ENCODE measurements at places on chromosomes 7 and 10.
A peak's percentile ranks its signal among the peaks of the same experiment; 100 is the strongest.

GRCh38 chr10:18010050-18010449 is 58.3 kb downstream of the SLC39A12 start:
- H3K27me3 ChIP-seq, result no peaks in the 10 kb centered on the region
- no peak for DNase-seq
- H3K4me1 ChIP-seq, result no peaks in the 10 kb centered on the region
- no peak overlapping the region for H3K27ac ChIP-seq
- H3K36me3 ChIP-seq, result no peaks in the 10 kb centered on the region
- no peak overlapping the region for H3K4me3 ChIP-seq

GRCh38 chr10:97188261-97188711 is 2.5 kb upstream of the SLIT1 start:
- no peak overlapping the region for H3K27ac ChIP-seq
- no peak for DNase-seq
- no peaks in the 10 kb centered on the region for H3K27me3 ChIP-seq
- H3K36me3 ChIP-seq, result no peaks in the 10 kb centered on the region
- H3K4me1 ChIP-seq, result no peaks in the 10 kb centered on the region

DNA sequence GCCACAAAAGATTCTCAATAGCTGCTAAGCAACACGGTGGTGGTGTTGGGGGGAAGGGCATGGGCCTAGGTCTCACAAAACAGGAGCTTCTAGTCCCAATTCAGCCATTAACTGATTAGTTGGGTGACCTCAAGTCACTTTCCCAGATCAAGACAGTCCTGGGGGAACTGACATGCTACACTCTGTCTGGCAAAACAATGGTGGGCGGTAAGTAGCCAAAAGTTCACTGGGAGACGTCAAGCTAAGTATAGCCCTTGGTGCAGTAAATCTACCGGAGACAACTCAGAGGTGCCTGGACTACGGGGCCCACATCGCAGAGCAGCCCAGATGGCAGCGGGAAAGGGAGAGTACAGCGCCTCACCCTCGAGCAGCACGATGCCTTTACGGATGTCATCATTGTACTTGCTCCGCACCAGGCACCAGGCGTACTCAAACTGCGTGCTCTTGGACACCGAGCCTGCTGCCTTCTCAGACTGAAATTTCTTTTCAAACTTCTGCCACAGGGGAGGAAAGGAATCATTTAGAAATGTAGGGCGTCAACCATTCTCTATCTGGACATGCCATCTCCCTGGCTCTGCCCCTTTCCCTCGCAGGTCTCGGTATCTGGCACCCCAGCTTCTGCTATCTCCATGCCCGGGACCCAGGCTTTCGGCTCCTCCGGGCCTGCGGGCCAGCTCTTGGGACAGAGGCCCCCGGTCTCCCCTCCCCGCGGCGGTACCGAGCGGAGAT is 1.1 kb downstream of the FIS1 start:
- no peaks in the 10 kb centered on the region for H3K27me3 ChIP-seq
- H3K4me1 ChIP-seq, result peaks cover 11% of the 10 kb centered on the region
- peak overlapping the region; percentile 85 for H3K4me3 ChIP-seq
- H3K27ac ChIP-seq, result peak overlapping the region; percentile 99

GRCh38 chr10:27646604-27647175 is 98.9 kb downstream of the MKX start:
- no peaks in the 10 kb centered on the region for H3K27me3 ChIP-seq
- no peaks in the 10 kb centered on the region for H3K4me1 ChIP-seq
- H3K4me3 ChIP-seq, result no peak overlapping the region
- H3K27ac ChIP-seq, result no peak overlapping the region
- no peaks in the 10 kb centered on the region for H3K36me3 ChIP-seq

DNA sequence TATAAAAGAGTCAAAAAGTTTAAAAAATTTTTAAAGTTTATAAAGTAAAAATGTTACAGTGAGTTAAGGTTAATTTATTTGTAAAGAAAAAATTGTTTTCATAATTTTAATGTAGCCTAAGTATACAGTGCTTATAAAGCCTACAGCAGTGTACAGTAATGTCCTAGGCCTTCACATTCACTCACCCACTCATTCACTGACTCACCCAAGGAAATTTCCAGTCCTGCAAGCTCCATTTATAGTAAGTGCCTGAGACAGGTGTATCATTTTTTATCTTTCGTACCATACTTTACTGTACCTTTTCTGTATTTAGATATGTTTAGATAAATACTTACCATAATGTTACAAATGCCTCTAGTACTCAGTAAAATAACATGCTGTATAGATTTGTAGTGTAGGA is 269.7 kb upstream of the PHF14 start:
- no peak overlapping the region for H3K4me3 ChIP-seq
- H3K36me3 ChIP-seq, result no peaks in the 10 kb centered on the region
- H3K27ac ChIP-seq, result no peak overlapping the region
- DNase-seq, result no peak

DNA sequence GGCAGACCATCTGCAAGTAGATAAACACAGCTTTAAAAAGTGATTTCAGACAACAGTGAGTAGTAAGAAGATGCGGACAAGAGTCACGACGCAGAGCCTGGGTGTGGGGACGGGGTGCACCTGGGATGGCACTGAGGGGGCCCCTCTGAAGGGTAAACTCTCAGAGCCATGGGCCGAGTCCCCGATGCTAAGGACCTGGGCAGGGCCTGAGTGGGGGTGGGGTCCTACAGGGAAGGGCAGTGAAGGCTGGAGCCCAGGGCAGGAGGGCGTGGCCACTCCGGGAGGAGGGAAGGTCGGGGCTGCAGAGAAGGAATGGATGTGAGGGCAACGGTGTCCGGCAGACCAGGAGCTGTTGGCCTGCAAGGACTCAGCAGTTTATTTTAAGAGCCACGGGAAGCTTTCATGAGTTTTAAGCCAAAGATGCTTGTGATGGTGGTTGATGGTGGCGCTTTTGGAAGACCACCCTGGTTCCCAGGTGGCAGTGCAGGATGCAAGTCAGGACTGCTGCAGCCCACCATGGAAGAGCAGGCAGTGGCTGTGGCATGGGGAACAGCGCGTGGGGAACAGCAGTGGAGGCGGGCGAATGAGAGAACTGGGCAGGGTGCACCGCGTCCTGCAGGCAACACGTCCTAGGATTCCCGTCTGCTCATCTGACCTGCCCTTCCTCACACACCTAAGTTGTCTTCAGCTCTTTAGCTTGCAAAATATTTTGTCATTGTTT is 296.8 kb downstream of the DNAJB6 start:
- DNase-seq, result no peak
- H3K27ac ChIP-seq, result no peak overlapping the region
- H3K4me3 ChIP-seq, result no peak overlapping the region
- no peaks in the 10 kb centered on the region for H3K27me3 ChIP-seq

GRCh38 chr10:110340816-110341215 is 36.1 kb upstream of the SMNDC1 start:
- H3K4me1 ChIP-seq, result no peaks in the 10 kb centered on the region
- H3K27me3 ChIP-seq, result no peaks in the 10 kb centered on the region
- no peaks in the 10 kb centered on the region for H3K36me3 ChIP-seq
- H3K4me3 ChIP-seq, result no peak overlapping the region
- no peak overlapping the region for H3K27ac ChIP-seq

GRCh38 chr10:78944723-78945312 is 123.9 kb upstream of the ZMIZ1 start:
- H3K36me3 ChIP-seq, result no peaks in the 10 kb centered on the region
- H3K4me1 ChIP-seq, result peaks cover 12% of the 10 kb centered on the region
- peak overlapping the region; percentile 73 for H3K27ac ChIP-seq
- no peak overlapping the region for H3K4me3 ChIP-seq

DNA sequence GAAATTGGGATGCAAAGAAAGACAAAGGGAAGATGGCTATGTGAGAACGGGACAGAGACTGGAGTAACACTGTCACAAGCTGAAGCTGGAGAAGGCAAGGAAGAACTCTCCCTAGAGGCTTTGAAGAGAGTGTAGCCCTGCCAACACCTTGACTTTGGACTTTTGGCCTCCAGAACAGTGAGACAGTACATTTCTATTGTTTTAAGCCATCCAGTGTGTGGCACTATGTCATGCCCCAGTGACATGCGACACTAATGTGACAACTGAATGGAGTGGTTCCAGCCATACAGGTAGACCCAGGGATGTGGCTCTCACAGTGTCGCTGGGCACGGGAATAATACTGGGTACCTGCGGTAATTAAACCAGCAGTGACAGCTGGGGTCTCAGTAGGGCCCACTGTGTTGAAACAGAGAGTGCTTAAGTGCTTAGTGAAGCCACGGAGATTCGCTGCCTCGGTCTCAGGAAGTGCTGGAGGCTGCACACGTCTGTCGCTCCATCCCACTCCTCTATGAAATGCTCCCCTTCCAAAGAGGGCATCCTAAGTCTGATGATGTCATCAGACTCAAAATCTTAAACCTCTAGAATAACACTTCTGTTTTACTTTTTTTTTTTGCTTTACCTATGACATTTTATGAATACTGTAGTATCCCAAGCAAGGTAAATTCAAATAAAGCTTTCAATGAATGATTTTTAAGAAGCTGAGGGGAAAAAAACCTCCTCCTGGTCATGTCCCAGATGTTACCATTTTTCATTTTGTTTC is 154.6 kb upstream of the RHEB start:
- H3K4me3 ChIP-seq, result no peak overlapping the region
- H3K36me3 ChIP-seq, result no peaks in the 10 kb centered on the region
- no peak for DNase-seq
- no peak overlapping the region for H3K27ac ChIP-seq
- H3K4me1 ChIP-seq, result no peaks in the 10 kb centered on the region
- no peaks in the 10 kb centered on the region for H3K27me3 ChIP-seq

DNA sequence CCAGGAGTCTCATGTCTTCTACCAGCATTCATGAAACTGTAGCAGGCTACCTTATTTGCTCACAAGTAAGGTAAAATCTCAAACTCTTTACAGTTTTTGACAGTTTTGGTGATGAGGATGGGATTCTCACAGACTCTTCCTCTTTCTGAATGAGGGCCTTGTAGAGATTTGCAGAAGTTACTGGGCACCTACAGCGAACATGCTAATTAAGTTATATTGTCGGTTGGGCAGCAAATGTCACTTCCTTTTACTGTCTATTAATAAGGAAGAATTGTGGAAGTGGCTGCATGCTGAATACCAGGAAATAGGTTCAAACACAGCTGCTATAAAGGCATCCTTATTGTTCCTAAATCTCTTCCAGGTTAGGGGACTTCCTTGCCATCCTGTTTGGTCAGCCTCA is 189.6 kb downstream of the DNAJC1 start:
- H3K36me3 ChIP-seq, result no peaks in the 10 kb centered on the region
- no peak overlapping the region for H3K27ac ChIP-seq
- no peak for DNase-seq

GRCh38 chr10:58070956-58071355 is 196.7 kb downstream of the IPMK start:
- no peaks in the 10 kb centered on the region for H3K4me1 ChIP-seq
- DNase-seq, result no peak
- no peaks in the 10 kb centered on the region for H3K36me3 ChIP-seq
- no peak overlapping the region for H3K4me3 ChIP-seq
- no peak overlapping the region for H3K27ac ChIP-seq
- H3K27me3 ChIP-seq, result no peaks in the 10 kb centered on the region

DNA sequence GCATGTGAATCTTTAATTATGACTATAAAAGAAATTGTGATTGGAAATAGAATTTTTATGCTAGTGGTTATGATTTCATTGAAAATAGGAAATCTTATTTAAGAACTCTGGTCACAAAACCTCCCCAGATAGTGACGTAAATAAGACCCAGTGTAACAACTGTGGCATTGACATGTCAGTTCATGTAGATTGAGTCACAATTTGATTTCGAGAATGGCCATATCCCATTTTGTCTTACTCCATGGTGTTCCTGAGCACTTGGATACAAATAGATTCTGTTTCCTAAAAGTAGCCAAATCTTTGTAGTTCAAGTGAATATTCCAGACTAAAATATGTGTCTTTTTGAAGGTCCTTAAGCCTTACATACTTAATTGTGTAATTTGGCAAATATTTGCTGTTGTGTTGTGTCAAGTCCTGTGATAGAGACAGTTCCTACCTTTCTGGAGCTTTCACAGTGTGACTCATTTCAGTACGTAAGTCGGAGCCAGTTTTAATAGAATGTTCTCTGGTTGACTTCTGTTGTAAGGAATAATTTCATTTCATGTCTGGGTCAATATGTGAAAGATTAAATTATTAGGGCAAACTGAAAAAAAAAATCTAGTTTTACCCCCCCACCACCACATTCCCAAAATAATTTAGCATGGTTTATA is 37.1 kb upstream of the TOMM7 start:
- no peaks in the 10 kb centered on the region for H3K36me3 ChIP-seq
- H3K4me3 ChIP-seq, result no peak overlapping the region
- H3K4me1 ChIP-seq, result no peaks in the 10 kb centered on the region
- H3K27me3 ChIP-seq, result no peaks in the 10 kb centered on the region

DNA sequence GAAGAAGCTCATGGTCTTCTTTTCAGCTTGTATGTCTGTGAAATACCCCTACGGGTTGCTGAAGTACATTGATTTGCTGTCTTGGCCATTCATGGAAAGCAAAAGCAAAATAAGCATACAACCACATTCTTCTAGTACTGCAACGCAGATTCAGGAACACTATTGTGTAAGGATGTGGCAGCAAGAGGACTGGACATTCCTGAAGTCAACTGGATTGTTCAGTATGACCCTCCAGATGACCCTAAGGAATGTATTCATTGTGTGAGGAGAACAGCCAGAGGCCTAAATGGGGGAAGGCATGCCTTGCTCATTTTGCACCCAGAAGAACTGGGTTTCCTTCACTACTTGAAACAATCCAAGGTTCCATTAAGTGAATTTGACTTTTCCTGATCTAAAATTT is 133.4 kb upstream of the ANKRD1 start:
- H3K4me1 ChIP-seq, result no peaks in the 10 kb centered on the region
- H3K27me3 ChIP-seq, result no peaks in the 10 kb centered on the region
- no peak for DNase-seq
- no peak overlapping the region for H3K4me3 ChIP-seq
- no peak overlapping the region for H3K27ac ChIP-seq

DNA sequence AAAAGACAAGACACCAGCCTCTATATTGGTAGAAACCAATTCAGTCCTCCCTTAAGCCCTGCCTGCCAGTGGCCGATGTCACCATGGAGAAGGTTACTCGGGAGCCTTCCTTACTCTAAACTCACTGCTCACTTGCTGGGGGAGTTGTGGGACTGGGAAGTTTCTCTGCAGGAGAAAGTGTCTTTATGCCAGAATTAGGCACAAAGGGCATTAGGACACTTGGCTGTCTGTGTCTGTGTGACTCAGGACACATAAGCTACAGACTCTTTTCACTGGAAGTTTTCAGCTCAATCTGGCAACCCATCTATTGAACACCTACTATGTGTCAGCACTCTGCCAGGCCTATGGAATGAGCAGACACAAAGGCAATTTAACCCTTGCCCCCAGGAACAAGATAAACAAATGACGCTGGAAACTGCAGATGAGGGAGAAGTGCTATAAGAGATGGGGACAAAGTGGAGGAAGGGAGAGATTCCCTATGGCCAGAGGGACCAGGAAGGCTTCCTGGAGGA is 49.5 kb upstream of the CACUL1 start:
- DNase-seq, result no peak
- no peak overlapping the region for H3K4me3 ChIP-seq
- H3K27ac ChIP-seq, result no peak overlapping the region
- H3K27me3 ChIP-seq, result no peaks in the 10 kb centered on the region
- no peaks in the 10 kb centered on the region for H3K36me3 ChIP-seq

DNA sequence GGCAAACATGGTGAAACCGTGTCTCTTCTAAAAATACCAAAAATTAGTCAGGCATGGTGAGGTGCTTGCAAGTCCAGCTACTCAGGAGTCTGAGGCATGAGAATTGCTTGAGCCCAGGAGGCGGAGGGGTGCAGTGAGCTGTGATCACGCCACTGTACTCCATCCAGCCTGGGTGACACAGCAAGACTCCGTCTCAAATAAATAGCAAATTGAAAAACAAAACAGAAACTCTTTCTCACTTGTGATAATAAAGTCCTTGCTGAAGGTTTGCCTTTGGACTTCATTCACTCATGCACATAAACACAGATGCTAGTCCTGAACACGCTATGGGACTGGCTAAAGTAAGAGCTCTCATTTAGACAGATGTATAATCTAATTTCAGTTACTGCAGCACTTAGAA is 37.6 kb downstream of the ANK3 start:
- H3K4me1 ChIP-seq, result no peaks in the 10 kb centered on the region
- DNase-seq, result no peak
- H3K36me3 ChIP-seq, result no peaks in the 10 kb centered on the region
- H3K4me3 ChIP-seq, result no peak overlapping the region
- no peak overlapping the region for H3K27ac ChIP-seq

Data from uterus (tissue), 4 donors.